ENCODE measurements at places on chromosomes 6 and 20.

GRCh38 chr6:163841326-163841725 is 426.8 kb downstream of the QKI start:
- no peaks in the 10 kb centered on the region for H3K36me3 ChIP-seq
- no peak for DNase-seq
- no peak overlapping the region for H3K27ac ChIP-seq
- no peak overlapping the region for H3K4me3 ChIP-seq
- H3K27me3 ChIP-seq = no peaks in the 10 kb centered on the region

- H3K4me1 ChIP-seq = no peaks in the 10 kb centered on the region
- no peak for DNase-seq
- no peaks in the 10 kb centered on the region for H3K27me3 ChIP-seq
- H3K36me3 ChIP-seq = peaks cover 10% of the 10 kb centered on the region
These were observed 6.0 kb downstream of the FUCA2 start for GRCh38 chr6:143505537-143505936.

GRCh38 chr6:51024126-51024525 is 205.5 kb downstream of the TFAP2B start:
- H3K27ac ChIP-seq = no peak overlapping the region
- H3K4me3 ChIP-seq = no peak overlapping the region
- no peaks in the 10 kb centered on the region for H3K36me3 ChIP-seq
- no peak for DNase-seq

- no peak within 1 kb of the TSS for H3K4me3 ChIP-seq
- DNase-seq = no peak
- H3K4me1 ChIP-seq = no peaks in the 10 kb centered on the region
- no peaks in the 10 kb centered on the region for H3K27me3 ChIP-seq
- no peaks in the 10 kb centered on the region for H3K36me3 ChIP-seq
These were observed at the start of gene IMPG1 for GRCh38 chr6:76072562-76072961. TSS of gene IMPG1 (minus strand) at chr6:76072662. CDS start at chr6:76072488, 174 bp downstream.

DNA sequence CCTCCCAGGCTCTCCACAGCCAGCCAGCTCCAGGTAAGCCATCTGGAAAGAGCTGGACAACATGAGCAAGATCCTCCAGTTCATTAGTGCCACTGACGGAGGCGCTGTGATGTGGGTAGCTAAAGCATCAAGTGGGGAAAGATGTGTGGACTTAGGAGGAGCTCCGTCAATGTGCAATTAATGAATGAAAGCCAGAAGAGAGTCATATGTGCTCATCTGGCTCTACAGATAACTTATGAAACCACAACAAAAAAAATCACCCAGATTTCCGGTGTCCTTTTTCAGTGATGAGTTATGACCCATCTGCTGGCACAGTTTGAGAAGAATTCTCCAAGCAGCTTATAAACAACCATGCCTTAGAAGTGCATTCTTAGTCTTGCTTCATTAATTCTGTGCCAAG is 311.7 kb upstream of the PLCB4 start:
- no peaks in the 10 kb centered on the region for H3K27me3 ChIP-seq
- peak; percentile 71 for DNase-seq
- H3K4me3 ChIP-seq = no peak overlapping the region
- H3K4me1 ChIP-seq = peaks cover 1% of the 10 kb centered on the region
- peaks cover 2% of the 10 kb centered on the region for H3K36me3 ChIP-seq

GRCh38 chr20:32477594-32478512 is 107.3 kb downstream of the NOL4L start:
- H3K4me1 ChIP-seq = peaks cover 93% of the 10 kb centered on the region
- peaks cover 2% of the 10 kb centered on the region for H3K36me3 ChIP-seq
- no peaks in the 10 kb centered on the region for H3K27me3 ChIP-seq
- H3K27ac ChIP-seq = peak overlapping the region; percentile 91
- H3K4me3 ChIP-seq = no peak overlapping the region
- DNase-seq = no peak

DNA sequence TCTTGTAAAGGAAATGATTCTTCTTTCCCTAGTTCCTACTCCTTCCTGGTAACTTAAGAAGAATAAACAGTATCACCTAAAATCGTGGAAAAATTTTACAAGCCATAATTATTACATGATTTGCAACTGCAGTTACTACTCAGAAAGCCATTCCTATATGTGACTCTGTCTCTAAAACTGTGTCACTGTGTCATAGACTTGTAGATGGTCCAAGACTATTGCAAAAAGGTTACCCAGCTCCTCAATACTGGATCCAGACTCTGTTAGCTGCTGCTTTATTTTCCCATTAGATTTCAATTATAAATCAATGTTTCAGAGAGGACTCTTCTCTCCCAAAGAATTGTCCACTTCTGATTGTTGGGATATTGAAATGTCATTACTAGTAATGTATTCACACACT is 142.1 kb upstream of the STMND1 start:
- H3K4me1 ChIP-seq = peaks cover 8% of the 10 kb centered on the region
- no peak overlapping the region for H3K27ac ChIP-seq
- H3K36me3 ChIP-seq = no peaks in the 10 kb centered on the region
- no peak for DNase-seq

DNA sequence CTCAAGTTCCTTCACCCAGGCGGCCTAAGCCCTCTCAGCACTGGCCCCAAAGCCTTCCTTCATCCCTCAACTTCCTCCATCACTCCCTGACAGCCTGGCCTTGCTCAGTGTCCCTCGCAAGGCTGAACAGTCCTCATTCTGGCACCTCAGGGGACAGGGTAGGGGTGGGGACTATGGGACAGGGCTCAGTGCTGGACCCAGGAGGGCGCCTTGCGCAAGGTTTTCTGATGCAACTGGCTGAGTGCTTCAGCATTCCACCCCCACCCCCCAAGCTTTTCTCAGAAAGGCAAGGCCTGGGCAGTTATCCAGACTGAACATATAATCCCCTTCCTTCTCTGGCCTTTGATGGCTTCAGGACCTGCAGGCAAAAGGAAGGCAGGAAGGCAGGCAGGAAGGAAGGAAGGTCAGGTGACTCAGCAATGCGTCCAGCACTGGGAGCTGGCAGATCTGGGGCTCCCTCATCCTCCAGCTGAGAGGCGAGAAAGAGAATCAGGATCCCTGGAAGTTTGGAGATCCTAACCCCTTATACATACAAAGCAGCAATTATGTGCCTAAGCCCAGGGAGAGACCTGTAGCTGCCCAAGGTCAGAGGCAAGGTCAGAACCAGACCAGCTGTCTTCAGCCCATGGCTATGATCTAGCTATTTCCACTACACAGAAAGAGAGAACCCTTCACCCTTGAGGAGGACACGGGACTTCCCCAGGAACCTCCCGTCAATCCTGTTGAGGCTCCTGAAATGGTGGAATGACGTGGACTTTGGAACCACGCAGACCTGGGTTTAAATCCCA is 8.6 kb upstream of the TRIB3 start:
- peak; percentile 88 for DNase-seq
- peaks cover 20% of the 10 kb centered on the region for H3K4me1 ChIP-seq
- H3K36me3 ChIP-seq = no peaks in the 10 kb centered on the region
- no peaks in the 10 kb centered on the region for H3K27me3 ChIP-seq
- H3K4me3 ChIP-seq = no peak overlapping the region
- no peak overlapping the region for H3K27ac ChIP-seq
